ENCODE measurements at places on chromosomes 6 and 20.

- DNase-seq, result no peak
These were observed 228.9 kb downstream of the ANKRD60 start for GRCh38 chr20:57999465-58000111.

DNA sequence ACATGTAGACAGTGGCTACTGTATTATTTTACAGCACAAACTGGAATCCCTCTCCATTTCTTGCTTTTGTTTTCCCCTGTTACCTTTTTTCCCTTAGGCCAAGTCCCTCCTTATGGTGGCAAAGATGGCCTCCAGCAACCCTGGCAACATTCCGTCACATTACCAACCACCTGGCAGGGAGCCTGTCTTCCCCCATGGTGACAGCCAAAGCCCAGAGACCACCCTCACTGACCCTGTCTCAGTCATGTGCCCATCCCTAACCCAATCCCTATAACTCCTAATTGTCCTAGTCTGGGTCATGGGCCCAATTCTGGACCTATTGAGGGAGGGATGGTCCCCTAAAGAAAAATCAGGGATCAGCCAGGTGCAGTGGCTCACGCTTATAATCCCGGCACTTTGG is 27.6 kb downstream of the PARD6B start:
- no peak for DNase-seq

- no peak for DNase-seq
These were observed 62.9 kb downstream of the SUN5 start for GRCh38 chr20:32941155-32941885.

DNA sequence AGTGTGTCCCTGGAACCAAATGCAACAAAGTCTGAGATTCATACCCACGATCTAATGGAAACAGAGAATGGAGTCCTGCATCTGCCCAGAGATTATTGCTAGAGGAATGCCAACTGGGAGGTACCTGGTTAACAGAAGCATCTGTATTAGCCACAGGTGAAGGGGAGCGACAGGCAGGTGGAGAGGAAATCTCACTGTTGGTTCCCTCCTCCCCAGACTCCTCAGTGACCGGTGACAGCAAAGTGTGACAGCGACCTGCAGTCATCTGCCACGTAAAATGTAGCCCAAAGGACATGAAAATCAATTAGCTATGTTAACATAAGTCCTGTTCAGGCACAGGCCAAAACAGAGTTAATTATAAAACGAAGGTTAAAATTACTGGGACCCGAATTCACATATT is 336.6 kb downstream of the SYNE1 start:
- no peak for DNase-seq

DNA sequence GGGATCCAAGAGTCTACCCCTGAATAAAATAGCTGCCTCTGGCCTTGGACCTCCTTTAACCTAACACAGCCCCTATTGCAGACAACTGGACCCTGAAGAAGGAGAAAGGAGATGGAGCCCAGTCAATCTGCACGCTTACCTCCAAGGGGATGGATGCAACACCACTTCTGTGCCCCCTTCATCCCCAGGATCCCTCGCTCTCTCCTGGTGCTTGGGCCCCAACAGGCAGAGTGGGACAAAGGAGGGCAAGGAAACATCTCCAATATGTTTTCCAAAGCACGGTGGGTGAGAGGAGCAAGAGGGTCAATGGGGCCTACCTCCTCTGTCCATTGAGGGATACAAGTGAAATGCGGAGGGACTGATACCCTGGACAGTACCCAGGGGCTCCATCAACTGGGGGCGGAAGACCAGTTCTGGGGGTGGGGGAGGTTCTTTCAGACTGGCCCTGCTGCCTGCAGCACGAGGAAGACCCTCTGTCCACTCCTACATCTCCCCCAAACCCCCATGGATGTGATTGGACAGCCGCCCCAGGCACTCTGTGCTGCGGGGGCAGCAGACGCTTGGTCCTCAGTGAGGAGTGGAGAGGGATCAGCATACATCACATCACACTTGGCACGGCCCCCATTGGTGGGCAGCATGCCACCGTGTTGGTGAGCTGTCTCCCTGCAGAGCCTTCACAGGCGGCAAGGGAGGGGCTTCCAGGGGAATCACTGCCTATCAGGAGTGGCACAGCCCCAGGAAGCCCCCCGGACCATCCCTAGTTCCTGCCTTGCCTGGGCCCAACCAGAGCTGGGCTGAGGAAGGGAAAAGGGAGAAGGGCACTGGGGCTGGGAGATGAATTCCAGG is 70.6 kb downstream of the MRPL14 start:
- no peak for DNase-seq

GRCh38 chr20:44215125-44215524 is 4.6 kb upstream of the OSER1 start:
- peak; percentile 69 for DNase-seq
